ENCODE measurements at places on chromosomes 3 and 15.

GRCh38 chr15:64029110-64029509, 17.2 kb downstream of the DAPK2 start:
- DNase-seq = no peak

GRCh38 chr3:427128-427527, 230.6 kb downstream of the CHL1 start:
- DNase-seq = no peak

- DNase-seq = no peak
Measured at GRCh38 chr15:43420435-43420834, 49.5 kb downstream of the TUBGCP4 start.

- DNase-seq = no peak
Measured at GRCh38 chr3:16927485-16927884, 42.7 kb downstream of the PLCL2 start.

- DNase-seq = peak; percentile 4
Measured at GRCh38 chr3:10917176-10917575, 75.4 kb upstream of the SLC6A1 start.

GRCh38 chr15:96818861-96819260, 488.4 kb downstream of the NR2F2 start:
- DNase-seq = no peak

DNA sequence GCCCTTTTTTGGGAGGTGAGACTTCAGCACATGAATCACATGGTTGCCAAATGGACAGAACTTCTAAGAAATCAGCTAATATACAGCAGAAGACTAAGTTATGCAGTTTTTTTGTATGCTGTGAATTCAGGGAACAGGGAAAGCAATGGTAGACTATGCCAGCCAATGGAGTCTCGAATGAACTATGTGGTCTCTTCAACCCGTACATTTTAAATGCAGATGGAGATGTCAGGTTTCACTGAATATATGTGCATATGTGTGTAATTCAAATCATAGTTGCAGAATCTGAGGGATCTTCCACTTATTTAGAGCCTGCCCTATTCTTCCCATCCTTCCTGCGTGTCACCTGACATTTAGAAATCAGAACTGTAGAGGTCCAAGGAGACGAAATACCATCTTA, 187.9 kb downstream of the SLCO3A1 start:
- no peak for DNase-seq

DNA sequence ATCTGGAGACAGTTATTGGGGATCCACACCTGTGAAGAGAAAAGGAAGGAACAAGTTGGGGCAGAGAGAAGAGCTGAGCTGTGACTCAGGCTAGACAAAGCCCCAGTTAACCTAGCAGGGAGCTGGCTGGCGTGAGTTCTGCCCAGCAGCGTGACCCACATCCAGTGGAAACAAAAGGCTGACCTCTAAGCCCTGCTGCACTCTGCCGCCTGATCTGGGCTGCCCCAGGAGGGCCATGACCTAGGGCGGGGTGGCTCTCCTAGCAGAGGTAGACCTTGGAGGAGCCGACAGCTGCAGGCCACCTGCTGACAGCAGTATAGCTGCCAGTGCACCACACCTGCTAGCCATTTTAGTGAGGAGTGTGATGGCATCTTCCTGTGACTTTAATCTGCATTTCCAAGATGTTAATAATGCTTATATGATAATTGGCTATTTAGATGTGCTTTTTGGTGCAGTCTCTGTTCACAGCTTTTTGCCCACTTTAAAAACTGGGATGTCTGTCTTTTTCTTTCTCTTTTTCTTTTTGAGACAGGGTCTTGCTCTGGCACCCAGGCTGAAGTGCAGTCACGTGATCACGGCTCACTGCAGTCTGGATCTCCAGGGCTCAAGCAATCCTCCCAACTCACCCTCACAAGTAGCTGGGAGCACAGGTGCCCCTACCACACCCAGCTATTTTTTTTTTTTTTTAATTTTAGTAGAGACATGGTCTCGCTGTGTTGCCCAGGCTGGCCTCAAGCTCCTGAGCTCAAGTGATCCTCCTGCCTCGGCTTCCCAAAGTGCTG, 78.1 kb downstream of the LSM3 start:
- no peak for DNase-seq

GRCh38 chr3:147471741-147472140, 62.6 kb downstream of the ZIC1 start:
- no peak for DNase-seq

GRCh38 chr15:31403606-31404005, 77.0 kb downstream of the KLF13 start:
- DNase-seq = peak; percentile 45

DNA sequence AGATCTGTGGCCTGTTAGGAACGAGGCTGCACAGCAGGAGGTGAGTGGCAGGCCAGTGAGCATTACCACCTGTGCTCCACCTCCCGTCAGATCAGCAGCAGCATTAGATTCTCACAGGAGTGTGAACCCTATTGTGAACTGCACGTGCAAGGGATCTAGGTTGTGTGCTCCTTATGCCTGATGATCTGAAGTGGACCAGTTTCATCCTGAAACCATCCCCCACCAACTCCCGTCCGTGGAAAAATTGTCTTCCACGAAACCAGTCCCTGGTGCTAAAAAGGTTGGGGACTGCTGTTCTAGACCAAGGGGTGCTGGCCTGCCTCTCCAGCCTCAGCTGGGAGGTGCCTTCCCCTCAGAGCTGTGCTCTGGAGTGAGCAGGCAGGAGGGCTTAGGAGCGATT, 61.4 kb downstream of the RPLP1 start:
- DNase-seq = no peak

DNA sequence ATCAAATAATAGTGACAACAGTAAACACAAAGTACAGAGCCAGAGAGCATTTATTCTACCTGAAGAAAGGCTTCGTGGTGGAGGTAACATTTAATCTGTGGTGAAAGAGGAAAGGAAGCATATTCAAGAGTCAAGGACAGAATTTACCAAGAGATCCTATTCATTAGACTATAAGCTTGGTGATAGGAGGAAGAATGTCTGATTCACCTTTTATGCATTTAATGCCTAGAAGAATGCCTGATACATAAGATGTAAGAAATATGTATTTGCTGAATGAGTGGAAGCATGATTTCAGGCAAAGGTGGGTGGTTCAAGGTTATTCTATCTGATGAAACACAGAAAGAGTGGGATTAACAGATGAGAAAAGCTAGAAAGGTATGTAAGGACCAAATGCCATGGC, 119.8 kb downstream of the SERPINI1 start:
- no peak for DNase-seq

GRCh38 chr3:156728267-156728985, 54.0 kb downstream of the TIPARP start:
- peak; percentile 34 for DNase-seq

- peak; percentile 66 for DNase-seq
Measured at GRCh38 chr3:42831321-42831713, 22.1 kb downstream of the ACKR2 start.

DNA sequence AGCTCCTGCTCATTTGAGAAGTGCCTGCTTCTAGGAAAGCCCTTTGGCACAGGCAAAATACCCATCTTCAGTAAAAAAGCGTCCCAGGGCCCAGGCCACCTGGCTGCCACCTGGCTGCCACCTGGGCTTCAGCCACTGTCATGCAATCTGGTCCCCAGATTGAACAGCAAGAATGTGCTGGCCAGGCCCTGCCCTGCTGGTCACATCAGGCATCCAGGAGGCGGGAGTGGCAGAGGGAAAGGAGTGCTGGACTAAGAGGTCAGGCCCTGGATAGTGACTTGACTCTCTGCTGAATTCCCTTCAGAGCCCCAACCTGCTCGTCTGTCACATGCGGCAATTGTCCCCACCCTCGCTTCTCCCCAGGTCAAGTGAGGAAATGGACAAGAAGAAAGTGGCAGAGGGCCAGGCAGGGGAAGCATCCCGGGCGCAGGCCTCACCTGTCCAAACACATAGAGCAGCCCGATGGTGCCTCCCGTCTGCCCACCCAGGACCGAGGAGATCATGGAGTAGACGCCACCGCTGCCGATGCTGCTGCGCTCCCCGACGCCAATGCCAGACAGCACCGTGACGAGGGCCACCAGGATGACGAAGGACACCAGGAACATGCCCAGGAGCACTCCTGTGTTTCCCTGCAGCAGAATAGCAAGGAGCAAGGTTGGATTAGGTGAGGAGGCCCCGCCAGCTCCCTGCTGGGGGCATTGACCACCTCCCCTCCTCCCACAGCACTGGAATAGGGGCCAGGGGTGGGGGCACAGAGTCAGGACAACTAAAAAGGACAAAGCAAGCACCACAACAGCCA, 25.5 kb downstream of the SLC12A8 start:
- no peak for DNase-seq

DNA sequence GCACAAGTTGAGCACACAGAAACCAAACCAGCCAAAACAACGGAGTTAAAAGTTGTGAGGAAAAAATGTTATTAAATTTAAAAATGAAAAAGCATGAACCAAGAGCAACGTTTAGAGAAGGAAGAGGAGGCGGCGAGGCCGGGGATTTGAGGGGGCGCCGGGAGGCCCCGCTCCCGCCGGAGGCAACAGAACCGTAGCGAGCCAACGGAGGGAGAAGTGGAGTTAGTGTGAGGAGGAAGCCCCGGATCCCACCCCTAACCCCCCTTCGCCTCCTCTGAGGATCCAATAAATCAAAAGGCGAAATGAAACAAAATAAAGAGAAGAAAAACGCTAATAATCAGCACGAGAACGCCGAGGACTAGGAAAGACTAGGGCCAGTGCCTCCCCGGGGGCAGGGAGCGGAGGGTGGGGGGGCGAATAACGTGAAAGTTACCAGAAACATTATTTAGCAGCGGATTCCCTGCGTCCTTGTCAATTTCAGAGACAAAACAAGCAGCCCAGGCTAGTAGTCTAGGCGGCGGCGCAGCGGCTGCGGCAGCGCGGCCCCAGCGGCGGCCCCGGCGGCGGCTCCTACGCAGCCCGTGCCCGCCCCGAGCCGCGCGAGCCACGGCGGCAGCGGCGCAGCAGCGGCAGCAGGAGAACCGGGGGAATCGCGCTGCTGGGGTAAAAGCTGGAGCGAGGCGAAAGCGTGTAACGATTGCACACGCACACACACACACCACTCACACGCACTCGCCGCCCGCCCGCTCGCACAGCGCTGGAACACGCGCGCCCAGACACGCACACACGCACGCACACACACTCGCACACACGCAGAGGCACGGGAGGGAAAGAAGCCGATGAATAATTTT, 1.7 kb downstream of the MEIS2 start:
- peak; percentile 56 for DNase-seq

- DNase-seq = peak; percentile 100
Measured at GRCh38 chr3:16066975-16067374, 107.5 kb upstream of the GALNT15 start.

DNA sequence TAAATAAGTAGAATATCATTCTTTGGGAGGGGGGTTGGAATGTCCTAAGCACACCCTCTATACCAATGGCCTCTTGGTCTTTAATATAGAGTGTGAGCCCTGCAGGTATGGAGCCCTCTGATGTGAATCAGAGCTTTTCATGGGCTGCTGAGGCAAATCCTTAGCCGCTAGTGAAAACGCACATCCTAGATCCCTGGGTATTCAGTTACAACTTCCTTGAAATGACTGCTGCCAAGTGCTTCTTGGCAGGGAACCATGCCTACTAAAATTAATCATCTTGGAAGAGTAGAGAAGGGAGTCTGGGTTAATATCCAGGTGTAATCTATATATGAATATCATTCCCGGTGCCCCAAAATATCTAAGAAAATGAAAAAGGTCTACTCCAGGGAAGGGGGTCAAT, 109.1 kb downstream of the POLQ start:
- peak; percentile 10 for DNase-seq

DNA sequence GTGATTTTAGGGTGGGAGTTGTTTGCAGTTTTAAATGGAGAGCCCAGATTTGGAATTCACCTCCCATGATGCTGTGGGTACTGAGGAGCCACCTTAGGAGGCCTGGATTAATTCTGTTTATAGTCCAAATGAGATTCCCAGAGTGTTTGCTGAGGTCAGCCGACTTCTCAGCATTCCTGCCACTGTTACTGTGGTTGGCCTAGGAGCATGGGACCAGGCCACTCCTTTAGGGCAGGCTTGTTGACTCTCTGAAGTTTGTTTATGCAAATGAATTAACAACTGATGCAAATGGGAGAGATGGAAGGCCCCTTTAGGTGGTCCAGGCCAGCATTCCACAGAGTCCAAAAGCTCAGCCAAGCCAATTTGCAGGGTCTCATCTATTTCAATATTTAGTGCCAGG, 46.1 kb downstream of the CACNA2D3 start:
- no peak for DNase-seq

- DNase-seq = no peak
Measured at GRCh38 chr3:11545186-11545851, 98.4 kb downstream of the VGLL4 start.

DNA sequence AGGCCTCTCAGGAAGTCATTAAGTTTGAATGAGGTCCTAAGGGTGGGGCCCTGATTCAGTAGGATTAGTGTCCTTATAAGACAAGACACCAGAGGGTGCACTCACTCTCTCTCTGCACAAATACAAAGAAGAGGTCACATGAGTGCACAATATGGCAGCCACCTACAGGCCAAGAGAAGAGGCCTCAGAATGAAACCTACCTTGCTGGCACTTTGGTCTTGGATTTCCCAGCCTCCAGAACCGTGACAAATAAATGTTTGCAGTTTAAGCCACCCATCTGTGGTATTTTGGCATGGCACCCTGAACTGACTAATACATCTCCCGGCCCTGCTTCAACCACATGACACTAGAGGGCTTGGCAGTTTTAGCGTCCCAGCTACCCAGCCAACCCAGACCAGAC, 73.9 kb upstream of the CHRNB4 start:
- peak; percentile 18 for DNase-seq

DNA sequence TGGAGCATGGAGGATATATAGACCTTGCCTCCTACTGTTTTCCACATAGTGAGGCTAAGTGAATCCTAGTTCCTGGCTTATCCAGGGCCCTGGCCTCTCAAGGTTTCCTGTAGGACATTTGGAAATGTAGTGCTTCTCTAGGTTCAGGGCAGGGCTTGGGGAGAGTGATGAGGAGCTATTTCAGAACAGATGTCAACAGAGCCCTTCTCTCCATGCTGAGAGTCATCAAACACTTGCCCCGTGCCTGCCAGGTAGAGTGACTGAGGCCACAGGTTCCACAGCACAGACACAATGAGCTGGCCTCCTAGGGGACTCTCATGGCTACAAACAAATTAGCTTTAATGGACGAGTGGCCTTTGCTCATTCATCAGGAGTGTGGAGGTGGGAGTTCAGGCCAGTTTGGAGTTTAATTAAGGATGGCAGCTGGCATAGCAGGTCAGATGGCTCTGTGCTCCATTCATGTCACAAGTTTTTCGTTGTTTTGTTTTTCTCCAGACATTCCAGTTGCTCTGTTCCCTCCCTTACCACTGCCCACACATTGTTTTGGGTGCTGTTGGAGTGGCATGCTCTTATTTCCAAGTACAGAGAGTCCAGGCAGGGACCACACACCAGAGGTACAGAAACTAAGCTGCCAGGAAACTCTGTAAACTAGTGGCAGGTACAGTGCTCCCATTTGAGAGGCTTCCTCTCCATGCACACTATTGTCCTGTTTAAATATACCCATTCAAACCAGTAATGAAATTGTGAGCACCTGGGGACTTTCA, 189.8 kb downstream of the RYR3 start:
- DNase-seq = no peak

GRCh38 chr3:14159426-14159825, 19.0 kb downstream of the XPC start:
- DNase-seq = no peak

DNA sequence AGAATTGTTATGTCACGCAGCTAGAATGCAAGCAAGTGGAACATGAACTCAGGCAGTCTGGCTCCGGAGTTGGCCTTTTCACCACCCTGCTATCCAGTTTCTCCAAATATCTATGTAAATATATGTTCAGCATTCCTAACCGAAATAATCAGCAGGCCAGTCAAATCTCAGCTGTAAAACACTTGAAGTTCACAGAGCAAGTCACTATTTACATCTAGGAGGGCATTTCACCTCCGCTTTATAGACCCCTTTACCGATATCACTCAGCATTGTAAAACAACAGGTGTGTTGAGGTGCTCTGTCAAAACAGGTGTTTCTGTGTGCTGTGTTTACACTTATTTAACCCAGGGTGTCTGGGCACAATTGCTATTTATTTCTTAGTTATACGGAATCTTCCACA, 12.2 kb upstream of the HES1 start:
- DNase-seq = no peak

Data from EH (cell line).